Smooth muscle cell of bladder (primary cell): ENCODE measurements at places on chromosomes 4 and X. TPM values are rescaled to one million over a fixed set of nuclear protein-coding genes. Genes with fewer than 3 reads are reported as not detected.

The SYTL5 gene
- 0.28 and 0.57 TPM in 2 replicates for total RNA-seq

The PRRG1 gene
- total RNA-seq: 11.1 and 13.1 TPM in 2 replicates

The FHIP1A gene
- 0.43 and 1.2 TPM in 2 replicates for total RNA-seq

The DAPP1 gene
- 0.09 TPM in 1 of 2 replicates, not detected in the other for total RNA-seq

The MAGEB17 gene
- total RNA-seq: not detected in 2 replicates

The RBMXL3 gene
- total RNA-seq: not detected in 2 replicates

The SORBS2 gene
- total RNA-seq: 2.4 and 2.5 TPM in 2 replicates

The TMPRSS11F gene
- not detected in 2 replicates for total RNA-seq

The ITGB1BP2 gene
- 0.85 and 3.6 TPM in 2 replicates for total RNA-seq

The UBA1 gene
- 101 and 119 TPM in 2 replicates for total RNA-seq

The FRG2 gene
- not detected in 2 replicates for total RNA-seq
